AG04449 (cell line): ENCODE measurements at places on chromosomes 7 and 10.
A peak's percentile ranks its signal among the peaks of the same experiment; 100 is the strongest.

DNA sequence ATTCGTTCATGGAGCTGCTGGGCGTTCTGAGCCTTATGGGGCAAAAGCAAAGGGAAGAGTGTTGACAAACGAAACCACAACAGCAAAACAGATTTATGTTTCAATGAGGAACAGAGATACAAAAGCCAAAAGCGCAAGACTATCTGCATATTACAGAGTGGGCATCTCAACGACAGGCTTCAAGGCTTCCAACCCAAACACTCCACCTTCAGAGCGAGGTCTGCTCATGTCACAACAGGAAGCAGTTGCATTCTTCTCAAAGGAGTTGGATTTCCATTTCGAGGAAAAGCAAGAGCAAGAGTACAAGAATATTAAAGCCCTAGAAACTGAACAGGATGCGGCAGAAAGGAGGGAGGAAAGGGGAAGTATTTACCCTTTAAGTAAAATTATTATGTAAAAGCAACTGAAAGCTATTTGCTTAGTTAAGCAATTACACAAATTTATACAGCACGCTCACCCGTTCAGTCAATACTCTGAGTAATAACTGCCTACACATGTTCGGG, 189.3 kb downstream of the ELMO1 start:
- no peak for DNase-seq

GRCh38 chr10:10130686-10131085, 887.0 kb upstream of the CELF2 start:
- no peak for DNase-seq

DNA sequence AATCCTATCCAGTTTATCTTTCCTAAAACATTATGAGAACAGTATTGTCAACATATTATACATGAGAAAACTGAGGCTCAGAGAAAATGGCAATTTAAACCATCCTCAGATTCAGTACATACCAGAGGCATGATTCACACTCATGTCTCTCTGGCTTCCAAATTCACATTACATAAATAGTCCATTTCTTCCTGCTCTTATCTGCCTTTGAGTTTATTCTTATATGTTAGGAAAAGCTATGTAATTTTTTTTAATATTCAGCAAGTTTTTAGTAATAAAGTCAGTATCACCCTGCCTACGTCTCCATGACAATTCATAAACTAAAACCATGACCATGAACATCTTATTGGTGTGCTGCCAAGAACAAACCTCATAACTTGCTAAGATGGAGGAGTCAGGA, 1260.2 kb upstream of the SORCS1 start:
- peak; percentile 34 for DNase-seq

GRCh38 chr10:89591796-89592271, 53.2 kb downstream of the PANK1 start:
- no peak for DNase-seq

- DNase-seq = no peak
Observed at GRCh38 chr10:2980791-2981360, 86.5 kb upstream of the PFKP start.

- no peak for DNase-seq
Observed at GRCh38 chr7:47796347-47796746, 151.9 kb downstream of the PKD1L1 start.

DNA sequence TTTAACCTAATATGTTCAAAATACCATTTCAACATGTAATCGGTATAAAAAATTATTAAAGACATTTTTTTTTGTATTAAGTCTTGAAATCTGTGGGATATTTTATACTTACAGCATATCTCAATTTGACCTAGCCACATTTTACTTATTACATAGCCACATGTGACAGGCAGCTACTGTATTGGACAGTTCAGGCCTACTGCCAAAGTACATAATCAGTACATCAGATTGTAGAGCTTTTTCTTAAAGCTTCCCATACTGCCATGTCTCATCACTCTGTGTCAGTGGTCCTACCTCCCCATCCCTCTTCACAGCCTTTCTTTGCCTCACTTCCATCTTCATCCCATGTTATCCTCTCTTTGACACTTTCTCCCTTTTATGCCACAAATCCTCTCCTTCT, 43.0 kb downstream of the LOXL4 start:
- DNase-seq = no peak

- DNase-seq = no peak
Observed at GRCh38 chr10:110461530-110461929, 36.2 kb upstream of the DUSP5 start.

GRCh38 chr7:66167773-66168387, 37.3 kb upstream of the TPST1 start:
- peak; percentile 69 for DNase-seq

DNA sequence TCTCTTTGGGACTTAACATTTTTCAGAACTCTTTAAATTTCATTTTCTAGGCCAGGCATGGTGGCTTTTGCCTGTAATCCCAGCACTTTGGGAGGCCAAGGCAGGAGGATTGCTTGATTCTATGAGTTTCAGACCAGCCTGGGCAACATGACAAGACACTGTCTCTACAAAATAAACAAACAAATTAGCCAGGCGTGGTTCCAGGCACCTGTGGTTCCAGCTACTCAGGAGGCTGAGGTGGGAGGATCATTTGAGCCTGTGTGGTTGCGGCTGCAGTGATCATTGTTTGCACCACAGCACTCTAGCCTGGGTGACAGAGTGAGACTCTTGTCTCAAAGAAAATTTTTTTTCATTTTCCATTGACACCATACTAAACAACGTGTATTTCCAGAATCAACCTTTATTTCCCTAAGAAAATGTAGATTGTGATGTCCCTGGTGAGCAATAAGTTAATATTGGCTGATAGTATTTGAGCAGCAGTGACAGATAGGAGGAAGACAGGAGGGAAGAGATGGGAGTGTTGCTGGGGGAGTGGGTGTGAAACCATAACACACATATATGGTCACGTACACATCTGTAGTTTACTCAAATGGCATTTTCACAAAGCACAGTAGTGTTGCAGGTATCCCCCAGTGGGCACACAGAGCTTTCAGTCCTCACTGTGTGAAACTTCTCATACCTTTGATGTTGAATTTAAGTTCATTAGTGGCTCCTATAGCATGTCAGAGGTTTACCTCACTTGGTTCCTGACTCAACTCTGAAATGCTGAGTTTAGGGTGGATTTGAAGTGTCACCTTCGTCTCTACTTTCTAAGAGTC, 205.6 kb downstream of the AUTS2 start:
- no peak for DNase-seq

- DNase-seq = no peak
Observed at GRCh38 chr7:21013765-21014539, 227.3 kb upstream of the SP8 start.

DNA sequence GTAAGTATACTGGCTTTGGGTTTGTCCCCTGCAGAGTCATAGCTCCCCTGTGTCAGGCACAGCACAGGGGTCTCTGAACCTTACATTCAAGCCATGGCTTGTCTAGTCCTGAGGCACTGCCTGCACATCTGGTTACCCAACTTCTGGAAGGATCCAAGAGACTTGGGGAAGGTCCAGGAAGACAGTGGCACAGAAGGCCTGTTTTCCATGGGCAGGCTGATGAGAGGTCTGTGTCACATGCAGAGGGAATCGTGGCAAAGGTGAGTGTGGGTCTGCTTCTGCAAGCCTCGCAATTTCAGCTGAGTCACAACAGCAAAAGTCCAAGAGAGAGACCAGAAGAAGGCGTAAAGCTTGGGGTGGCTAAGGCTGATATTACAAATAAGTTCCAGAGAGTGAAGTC, 28.4 kb upstream of the BMPR1A start:
- no peak for DNase-seq

GRCh38 chr7:1249731-1250130, 17.1 kb downstream of the UNCX start:
- DNase-seq = no peak

- no peak for DNase-seq
Observed at GRCh38 chr10:66466622-66467021, 459.2 kb upstream of the LRRTM3 start.

DNA sequence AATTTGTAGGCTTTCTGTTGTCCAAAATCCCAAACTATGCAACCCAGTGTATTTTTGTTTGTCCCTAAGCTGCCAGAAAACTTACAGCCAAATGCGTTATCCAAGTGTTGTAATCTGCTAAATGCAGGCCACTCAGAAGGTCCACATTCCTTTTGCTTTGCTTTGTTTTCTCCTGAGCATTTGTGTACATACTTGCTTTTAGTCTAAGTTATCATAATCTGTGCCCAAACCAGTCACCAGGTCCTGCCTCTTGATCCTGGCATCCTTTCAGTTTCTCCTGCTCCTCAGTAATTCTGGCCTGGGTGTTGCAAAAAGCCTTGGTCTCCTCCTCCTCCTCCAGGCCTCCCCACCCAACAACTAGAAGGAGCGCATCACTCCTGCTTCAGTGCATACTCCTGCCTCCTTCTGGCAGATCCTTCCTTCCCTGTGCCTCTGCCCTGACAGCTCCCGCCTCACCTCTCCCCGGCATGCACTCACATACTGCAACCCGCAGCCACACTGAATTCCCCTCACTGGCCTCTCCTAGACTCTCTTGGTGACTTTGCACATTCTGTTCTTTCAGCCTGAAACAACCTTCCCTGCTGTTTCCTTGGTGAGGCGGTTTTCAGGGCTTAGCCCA, 2.3 kb downstream of the DENND2A start:
- DNase-seq = no peak

GRCh38 chr7:79272938-79273337, 180.5 kb downstream of the MAGI2 start:
- no peak for DNase-seq

DNA sequence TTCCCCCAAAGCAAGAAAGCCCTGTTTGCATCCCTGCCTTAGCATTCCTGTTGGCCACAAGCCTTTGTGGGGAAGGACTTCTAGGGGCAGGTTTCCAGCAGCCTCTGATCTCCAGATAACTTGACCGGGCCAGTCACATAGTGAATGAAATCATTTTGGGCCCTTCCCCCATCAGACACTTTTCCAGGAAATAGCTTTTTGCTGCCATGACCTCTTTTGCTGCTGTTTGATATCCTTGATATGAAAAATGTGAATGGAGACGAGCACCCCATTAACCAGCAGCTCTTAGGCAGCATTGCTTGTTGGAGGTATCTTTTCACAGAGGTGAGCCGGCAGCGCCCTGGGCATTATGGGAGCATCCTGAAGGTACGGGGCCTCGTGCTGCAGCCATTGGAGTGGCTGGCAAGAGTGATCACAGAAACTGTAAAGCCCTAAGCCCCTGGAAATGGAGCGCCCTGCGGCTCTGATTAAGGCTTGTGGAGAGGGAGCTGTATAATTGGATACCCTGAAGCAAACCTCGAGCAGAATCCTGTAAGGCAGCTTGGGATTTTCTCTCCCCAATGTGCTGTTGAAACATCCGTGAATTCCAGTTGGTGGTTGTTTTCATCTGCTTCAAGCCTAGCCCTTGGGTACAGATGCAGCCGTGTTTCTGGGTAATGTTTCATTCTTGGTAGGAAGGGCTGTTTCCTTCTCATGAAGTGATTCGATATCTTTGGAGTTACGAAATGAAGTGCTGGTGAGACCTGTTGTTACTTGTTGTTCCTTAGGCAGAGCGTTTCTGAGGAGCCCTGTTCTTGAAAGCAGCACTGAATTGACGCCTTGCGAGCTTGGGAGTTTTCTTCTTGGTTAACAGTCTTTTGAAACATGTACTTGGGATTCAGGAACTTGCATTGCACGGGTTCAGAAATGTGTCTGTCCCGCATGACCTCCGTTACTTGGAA, 179.0 kb downstream of the PTEN start:
- no peak for DNase-seq

- no peak for DNase-seq
Observed at GRCh38 chr7:149458235-149458634, 2.6 kb downstream of the ZNF777 start.

GRCh38 chr7:150896562-150897209, 44.4 kb downstream of the AOC1 start:
- no peak for DNase-seq

- DNase-seq = no peak
Observed at GRCh38 chr10:49746626-49747302, 15.4 kb downstream of the OGDHL start.

DNA sequence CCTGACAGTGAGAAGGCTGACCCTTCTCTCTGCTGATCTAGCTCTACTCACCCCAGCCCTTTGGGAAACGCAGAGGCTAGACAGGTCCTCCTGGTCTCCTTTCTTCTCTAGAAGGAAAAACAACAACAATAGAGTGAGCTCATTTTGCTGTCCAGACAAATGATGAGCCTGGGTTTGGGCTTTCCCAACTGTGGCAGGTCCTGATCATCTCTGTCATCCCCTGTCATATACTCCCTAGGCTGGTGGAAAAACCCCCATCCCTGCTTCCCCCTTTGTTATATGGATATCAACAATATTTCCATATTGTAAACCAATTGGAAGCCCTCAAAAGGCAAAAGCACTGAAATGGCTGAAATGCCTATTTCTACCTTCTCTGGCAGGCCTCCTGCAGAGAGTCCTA, 9.2 kb upstream of the DDIT4 start:
- DNase-seq = no peak

DNA sequence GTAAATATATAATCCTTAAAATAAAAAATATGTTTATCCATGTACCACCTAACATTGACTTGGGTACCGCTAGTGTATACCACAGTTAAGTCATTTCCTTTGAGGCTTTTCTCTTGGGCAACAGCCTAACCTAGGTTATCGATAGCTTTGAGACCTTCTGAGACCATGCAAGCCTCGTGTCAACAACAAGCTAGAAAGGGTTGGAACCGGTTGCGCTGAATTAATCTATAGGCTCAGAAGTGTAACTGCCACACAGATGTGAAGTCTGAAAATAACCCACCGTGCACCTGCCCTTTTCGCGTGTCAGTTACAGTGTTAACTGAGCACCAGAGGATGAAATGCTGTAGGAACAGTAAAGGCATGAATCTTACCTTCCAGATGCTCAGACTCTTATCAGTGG, 59.8 kb downstream of the ARID5B start:
- no peak for DNase-seq

GRCh38 chr10:131852823-131853609, 47.8 kb upstream of the PPP2R2D start:
- no peak for DNase-seq

DNA sequence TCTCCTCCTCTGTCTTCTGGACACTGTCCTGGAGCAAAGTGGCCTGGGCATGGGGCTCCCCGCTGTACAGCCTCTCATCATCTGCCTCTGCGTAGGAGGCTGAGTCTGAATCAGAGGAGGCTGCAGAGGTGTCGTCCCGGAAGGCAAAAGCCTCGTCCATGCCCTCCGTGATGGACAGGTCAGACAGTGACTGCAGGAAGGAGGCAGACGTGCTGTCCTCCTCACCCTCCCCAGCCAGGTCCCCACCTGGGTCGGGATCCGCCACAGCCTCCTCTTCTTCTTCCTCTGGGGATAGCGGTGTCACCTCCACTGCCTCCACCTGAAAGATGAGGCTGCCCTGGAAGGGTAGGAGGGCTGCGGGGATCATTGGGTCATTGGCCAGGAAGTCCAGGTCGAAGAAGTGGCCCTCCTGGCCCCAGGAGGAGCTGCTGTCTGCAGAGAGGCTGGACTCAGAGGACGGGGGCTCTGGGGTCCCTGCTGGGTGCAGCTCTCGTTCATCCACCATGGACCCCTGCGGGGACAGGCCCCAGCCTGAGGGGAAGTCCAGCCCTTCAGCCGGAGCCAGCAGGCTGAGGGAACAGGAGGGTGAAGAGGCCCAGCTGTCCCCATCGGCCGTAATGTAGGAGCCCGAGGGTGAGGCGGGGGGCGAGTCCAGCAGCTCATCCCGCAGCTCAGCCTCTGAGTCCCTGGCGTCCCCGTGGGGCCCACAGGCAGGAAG, 3.7 kb downstream of the NACAD start:
- DNase-seq = no peak
